ENCODE measurements at places on chromosomes 7 and 10.

GRCh38 chr10:75977139-75977538 lies 545.7 kb downstream of the LRMDA start:
- DNase-seq = no peak

DNA sequence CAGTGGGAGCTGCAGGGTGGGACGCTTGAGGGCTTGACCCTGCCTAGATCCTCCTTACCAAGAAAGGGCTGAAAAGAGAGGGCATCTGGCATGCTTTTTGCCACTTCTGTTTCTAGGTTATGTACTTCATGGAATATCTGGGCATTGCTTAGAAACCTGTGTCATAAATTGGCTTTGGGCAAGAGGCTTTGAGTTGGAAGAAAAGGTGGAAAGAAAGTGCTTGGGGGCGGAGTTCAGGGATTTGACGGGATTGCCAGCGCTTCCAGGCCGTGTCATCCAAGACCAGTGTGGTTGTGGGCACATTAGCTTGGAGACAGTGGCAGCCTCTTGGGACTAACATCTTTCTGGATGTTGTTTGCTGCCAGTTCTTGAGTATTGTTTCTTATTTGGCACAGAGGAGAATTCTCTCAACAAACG lies 825 bp downstream of the ZNF862 start:
- DNase-seq = no peak

DNA sequence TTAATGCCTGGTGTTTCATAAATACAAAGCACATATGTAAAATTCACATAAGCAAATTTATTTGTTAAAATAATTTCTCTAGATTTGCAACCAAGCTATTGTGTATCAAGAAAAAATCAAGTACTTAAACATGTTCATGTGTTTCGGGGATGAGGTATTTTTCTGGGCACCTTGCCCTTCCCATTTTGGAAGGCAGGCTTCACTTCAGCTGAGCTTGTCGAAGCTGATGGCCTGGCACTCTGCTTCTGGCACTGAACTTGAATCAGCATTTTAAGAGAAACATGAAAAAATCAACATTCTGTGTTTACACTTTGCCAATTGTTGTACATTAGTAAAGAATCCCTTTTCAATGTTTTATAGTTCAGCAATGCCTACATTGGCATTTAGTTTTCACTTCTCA lies 179.1 kb upstream of the STEAP4 start:
- DNase-seq = no peak

GRCh38 chr7:125927556-125927955 lies 997.9 kb upstream of the POT1 start:
- no peak for DNase-seq

DNA sequence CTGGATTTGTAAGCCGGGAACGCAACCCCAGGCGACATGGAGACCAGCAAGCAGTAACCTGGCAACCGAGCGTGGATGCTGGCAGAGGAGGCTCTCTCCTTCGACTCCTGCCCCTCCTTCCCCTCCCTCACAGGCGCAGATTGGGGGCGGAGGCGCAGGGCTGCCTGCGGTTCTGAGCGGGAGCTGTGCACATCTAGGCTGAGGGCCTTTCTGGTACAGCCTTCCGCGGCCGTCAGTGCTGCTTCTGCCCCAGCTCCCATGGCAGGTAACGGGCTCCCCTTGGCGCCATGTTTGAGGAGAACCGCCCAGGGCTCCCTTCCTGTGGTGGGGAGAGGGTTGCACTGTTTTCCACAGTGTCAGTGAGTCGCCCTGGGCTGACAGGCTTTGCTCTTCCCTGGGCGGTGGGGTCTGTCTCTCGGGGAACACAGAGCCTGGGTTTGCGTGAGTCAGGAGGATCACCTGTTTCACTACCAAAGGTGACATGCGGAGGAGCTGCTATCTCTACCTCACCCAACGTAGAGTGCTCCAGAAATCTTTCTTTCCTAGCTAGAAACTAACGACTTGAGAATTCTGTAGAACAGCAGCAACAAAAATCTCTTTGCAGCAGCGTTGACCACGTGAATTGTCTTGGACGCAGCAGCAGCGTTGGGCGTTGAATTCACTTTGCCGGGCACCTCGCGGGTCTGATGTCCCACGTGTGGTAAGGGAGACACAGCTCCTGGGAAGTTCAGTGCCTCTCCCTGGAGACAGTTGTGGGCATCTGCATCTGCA lies 154.8 kb upstream of the COBL start:
- no peak for DNase-seq

- DNase-seq = no peak
Measured at GRCh38 chr7:20508109-20508508, 107.4 kb upstream of the ABCB5 start.

GRCh38 chr10:22460101-22460500 lies 114.8 kb downstream of the SPAG6 start:
- DNase-seq = no peak

GRCh38 chr10:133130602-133131001 lies 29.4 kb upstream of the KNDC1 start:
- no peak for DNase-seq

DNA sequence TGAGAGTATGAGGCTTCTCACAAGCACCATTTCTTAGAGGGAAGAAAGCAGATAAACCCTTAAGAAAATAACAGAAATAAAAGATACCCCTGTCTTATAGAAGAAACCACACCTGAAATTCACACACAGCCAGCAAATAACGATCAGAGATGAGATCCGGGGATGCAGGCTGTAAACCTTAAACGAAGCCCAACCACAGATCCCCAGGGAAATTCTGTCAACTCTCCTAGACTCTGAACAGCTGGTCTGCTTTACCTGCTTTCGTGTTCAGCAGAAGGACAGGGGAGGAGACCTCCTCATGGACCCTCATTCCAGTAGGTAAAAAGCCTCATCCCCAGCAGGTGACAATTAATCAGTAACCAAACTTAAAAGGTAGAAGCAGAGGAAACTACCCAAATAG lies 45.0 kb downstream of the VOPP1 start:
- no peak for DNase-seq

GRCh38 chr7:23260371-23260770 lies 13.8 kb downstream of the GPNMB start:
- DNase-seq = no peak

- no peak for DNase-seq
Measured at GRCh38 chr10:113983552-113983951, 60.1 kb upstream of the ADRB1 start.

DNA sequence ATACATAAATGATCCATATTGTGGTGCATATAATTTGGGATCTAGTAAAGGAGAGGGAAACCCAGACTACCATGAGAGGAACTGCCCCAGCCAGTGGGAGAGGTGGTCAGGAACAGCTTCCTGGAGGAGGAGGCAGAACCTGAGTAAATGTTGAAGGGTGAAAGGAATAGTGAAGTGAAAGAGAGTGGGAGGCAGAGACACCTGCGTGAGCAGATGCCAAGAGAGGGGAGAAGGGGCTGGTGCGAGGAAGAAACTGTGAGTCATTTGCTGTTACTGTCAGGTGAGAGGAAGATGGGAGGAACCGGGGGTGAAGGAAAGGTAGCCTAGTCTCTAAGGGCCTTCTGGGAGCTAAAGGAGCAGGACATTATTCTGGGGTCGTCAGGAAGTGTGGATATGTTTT lies 294.8 kb downstream of the GRID1 start:
- DNase-seq = no peak

- DNase-seq = no peak
Measured at GRCh38 chr10:89829887-89830269, 128.5 kb downstream of the KIF20B start.

GRCh38 chr7:117219485-117219884 lies 103.4 kb downstream of the WNT2 start:
- no peak for DNase-seq

DNA sequence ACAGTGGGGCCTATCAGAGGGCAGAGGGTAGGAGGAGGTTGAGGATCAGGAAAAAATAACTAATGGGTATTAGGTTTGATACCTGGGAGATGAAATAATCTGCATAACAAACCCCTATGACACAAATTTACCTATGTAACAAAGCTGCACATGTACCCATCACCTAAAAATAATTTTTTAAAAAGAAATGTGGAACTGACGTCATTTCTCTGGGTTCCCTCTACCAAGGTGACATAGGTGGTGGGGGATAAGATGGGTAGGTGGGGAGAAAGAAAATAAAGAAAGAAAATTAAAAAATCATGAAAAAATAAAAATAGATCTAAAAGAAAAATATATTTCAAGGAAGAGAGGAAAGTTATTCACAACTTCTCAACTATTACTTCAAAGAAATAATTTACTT lies 153.1 kb upstream of the SORCS1 start:
- no peak for DNase-seq

DNA sequence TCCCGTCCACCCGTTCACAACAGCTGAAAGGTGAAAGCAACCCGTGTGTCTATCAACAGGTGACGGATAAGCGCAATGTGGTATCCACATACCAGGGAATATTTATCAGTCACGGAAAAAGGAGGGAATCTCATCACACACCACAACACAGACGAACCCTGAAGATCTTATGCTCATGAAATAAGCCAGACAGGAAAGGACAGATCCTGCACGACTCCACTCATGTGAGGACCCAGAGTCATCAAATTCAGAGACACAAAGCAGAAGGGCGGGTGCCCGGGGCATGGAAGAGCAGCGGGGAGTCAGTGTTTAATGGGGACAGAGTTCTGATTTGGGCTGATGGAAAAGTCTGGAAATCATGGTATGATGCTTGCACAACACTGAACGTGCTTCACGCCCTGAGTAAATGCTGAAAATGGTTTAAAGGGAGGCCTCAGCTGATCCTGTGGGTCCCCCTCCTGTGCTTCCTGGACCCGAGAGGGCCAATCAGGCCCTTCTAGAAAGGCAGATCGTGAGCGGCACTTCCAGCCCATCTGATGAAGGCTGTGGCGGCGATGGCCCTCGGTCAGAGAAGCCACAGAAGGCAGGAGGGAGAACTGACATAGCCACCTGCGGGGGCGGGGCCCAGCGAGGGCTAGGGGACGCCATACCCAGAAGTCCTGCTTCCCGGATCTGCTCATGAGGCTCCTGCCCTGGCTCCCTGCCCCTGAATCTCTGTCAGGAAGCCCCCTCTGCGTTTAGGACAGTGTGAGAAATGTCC lies 19.1 kb downstream of the WDR86 start:
- no peak for DNase-seq

- no peak for DNase-seq
Measured at GRCh38 chr10:132499367-132499685, 38.3 kb upstream of the INPP5A start.

- no peak for DNase-seq
Measured at GRCh38 chr7:376306-377079, 86.5 kb downstream of the FOXL3 start.

- no peak for DNase-seq
Measured at GRCh38 chr10:128044186-128044585, 82.0 kb downstream of the MKI67 start.

GRCh38 chr10:3419719-3420495 lies 247.3 kb upstream of the PITRM1 start:
- no peak for DNase-seq

DNA sequence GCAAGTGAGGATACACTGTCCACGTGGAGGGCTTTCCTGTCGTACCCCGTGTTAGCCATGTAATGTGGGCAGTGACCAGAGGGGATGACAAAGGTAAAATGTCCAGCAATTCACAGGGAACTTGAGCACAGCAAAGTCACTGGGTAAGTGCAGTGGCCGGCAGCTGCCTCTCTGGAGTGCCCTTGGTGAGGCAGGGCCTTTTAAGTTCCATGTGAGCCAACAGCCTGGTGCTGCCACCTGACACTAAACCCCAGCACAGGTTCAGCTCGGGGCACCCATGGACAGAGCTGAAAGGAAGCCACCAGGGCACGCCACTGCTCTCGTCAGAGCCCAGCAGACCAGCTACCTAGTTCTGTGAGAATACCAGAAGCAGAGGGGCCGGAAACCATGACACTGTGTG lies 168.3 kb downstream of the PRKAG2 start:
- no peak for DNase-seq

- no peak for DNase-seq
Measured at GRCh38 chr7:83143107-83143506, 19.6 kb downstream of the PCLO start.

- DNase-seq = no peak
Measured at GRCh38 chr10:71747551-71748523, 25.5 kb downstream of the VSIR start.

GRCh38 chr7:77904252-77904651 lies 105.7 kb downstream of the PHTF2 start:
- DNase-seq = no peak

GRCh38 chr10:86283466-86284287 lies 82.9 kb downstream of the GRID1 start:
- DNase-seq = no peak

- DNase-seq = no peak
Measured at GRCh38 chr10:33189363-33189762, 145.1 kb downstream of the NRP1 start.

DNA sequence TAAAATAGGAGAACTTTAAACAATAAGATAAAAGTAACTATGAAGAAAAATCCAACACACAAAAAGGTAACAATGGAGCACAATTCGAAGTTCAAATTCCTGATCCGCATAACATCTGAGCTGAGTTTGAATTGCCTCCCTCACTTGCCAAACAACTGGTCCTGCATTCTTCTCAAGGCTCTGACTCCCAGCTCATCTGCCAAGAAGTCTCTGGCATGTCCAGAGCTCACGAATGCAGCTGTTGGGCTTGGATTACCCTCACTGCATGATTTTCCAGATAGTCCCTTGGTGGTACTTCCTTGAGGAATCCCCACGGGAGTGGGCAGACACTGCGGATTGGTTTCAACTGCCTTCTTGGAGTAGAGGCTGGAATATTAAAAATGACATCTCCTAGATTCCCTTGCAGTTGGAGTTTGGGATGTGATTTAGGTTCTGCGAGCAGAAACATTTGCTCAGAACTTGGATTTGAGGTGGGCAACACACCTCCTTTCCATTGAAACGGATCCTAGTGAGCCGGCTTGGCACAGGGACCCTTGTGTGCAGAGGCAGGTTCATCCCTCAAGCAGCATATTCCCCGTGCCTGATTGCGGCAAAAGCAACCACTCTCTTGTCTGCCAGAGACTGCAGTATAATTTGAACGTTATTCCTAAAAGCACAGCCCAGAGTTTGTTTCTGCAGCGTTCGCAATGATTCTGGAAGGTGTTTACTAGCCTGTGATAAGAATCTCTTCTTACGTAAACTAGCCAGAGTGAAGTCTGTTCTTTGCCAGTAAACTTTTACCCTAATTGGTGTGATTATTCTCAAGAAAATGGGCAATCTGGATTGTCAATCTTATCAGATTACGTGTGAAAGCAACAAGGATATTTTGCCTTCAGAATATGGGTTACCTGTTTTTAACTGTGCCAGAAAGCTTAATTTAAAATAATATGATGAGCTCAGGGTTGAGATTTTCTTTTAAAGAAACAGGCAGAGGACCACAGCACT lies 23.4 kb upstream of the PRKCQ start:
- no peak for DNase-seq

- no peak for DNase-seq
Measured at GRCh38 chr10:70368774-70369482, 13.5 kb downstream of the LRRC20 start.

GRCh38 chr10:117860823-117861222 lies 185.9 kb downstream of the RAB11FIP2 start:
- no peak for DNase-seq

GRCh38 chr7:115635876-115636275 lies 394.7 kb downstream of the TFEC start:
- DNase-seq = no peak

All from T follicular helper cell (primary cell).